ENCODE measurements at places on chromosomes 2 and 18.

DNA sequence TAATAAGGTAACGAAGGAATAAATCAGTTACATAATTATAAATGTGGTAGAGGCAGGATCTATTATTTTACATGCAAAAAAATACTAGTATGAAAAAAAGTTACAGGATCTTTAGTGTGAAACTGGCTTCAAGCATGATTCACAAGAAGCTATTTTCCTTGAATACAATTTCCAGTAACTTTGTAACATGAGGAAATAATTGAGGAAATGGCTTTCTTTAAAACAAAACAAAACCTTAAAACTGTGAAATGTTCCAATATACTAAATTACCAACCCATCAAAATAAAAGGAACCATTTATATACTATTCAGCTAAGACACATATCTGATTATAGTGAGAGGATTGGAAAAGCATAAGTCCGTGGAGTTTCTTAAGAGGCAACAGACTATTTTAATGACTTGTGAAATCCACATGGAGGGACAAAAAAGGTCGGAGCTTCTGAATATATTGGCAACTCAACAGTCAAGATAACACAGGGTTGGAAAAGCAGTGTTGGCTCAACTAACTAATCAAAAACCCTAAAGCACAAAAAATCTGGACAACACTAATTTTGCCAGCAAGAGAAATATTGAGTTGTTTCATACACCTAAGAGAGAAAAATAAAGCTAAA, 10.6 kb downstream of the IRS1 start:
- no peak for DNase-seq

GRCh38 chr2:30978044-30978443, 160.2 kb downstream of the GALNT14 start:
- no peak for DNase-seq

- DNase-seq, result no peak
Measured at GRCh38 chr2:213104092-213104902, 47.1 kb downstream of the IKZF2 start.

DNA sequence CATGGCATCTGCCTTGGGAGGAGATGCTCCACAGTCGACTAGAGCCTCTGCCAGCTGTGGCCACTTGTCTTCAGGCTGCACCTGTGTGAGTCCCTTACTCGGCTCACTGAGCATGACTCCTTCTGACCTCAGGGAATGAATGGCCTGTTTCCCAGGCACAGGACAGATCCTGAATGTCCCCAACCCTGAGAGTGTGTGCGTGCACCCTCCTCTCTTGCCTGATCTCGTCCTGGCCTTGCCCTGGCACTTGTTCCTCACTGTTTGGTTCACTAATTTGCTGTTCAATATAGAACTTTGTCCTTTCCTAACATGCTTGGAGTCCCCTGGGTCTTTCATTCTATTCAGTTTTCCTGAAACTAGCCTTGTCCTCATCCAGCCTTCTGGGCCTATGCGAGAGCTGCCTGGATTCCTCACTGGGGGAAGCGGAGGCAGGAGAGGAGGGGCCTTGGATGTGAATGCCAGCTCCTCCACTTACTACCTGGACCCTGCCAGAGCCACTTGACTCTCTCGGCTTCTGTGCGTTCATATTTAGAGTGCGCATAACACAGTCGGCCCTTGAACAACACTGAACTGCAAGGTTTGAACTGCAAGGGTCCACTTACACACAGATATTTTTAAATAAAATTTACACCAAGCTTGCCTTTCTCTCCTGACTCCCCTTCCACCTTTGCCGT, 184.8 kb downstream of the ACKR3 start:
- DNase-seq, result no peak

- DNase-seq, result no peak
Measured at GRCh38 chr2:196370381-196370780, 199.0 kb upstream of the STK17B start.

GRCh38 chr2:232518844-232519243, 1.3 kb upstream of the PRSS56 start:
- no peak for DNase-seq

GRCh38 chr18:2547477-2548087, 23.7 kb downstream of the METTL4 start:
- no peak for DNase-seq

- no peak for DNase-seq
Measured at GRCh38 chr2:231360881-231361371, 34.6 kb upstream of the B3GNT7 start.

- no peak for DNase-seq
Measured at GRCh38 chr2:197149546-197149945, 161.0 kb downstream of the ANKRD44 start.

- no peak for DNase-seq
Measured at GRCh38 chr2:17164550-17164949, 353.7 kb downstream of the RAD51AP2 start.

DNA sequence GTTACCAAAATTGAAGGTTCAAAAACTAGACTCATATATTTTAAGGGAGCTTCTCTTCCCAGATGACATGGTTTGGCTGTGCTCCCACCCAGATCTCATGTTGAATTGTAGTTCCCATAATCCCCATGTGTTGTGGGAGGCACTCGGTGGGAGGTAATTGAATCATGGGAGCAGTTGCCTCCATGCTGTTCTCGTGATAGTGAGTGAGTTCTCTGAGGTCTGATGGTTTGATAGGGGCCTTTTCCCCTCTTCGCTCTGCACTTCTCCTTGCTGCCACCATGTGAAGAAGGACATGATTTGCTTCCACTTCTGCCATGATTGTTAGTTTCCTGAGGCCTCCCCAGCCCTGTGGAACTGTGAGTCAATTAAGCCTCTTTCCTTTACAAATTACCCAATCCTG, 140.1 kb downstream of the MAIP1 start:
- no peak for DNase-seq

DNA sequence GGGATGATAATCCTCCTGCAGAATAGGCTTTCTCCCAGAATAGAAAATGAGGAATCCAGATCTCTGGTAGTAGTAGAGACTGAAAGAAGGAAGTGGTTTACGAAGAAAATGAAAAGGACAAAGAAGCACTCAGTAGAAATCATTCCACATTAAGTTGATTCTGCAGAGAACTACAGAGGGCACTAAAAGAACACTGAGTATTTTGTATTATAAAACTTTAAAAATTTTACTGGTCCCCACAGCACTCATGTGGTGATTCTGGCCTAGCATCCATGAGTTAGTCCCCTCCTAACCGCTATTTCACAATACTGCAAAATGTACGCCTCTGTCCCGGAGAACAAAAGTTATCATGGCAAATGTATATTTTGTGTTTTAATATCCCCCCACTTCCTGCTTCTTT, 42.9 kb upstream of the SLC35F5 start:
- peak; percentile 11 for DNase-seq

DNA sequence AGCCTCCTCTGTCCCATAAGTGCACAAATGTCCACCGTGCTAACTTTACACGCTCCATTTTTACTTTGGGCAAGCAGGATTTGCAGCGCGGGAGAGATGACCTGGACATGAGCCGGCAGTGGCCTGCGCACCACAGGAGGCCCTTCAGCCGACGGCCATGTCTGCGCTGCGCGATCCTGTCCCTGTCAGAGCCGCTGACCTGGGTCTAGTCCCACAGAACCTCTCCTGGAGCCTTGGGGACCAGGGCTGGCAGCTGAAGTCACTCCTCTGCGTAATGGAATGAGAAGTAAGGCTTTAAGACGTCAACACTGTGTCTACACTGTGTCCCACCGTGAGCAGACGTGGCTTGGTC, 29.6 kb downstream of the ADI1 start:
- DNase-seq, result no peak

DNA sequence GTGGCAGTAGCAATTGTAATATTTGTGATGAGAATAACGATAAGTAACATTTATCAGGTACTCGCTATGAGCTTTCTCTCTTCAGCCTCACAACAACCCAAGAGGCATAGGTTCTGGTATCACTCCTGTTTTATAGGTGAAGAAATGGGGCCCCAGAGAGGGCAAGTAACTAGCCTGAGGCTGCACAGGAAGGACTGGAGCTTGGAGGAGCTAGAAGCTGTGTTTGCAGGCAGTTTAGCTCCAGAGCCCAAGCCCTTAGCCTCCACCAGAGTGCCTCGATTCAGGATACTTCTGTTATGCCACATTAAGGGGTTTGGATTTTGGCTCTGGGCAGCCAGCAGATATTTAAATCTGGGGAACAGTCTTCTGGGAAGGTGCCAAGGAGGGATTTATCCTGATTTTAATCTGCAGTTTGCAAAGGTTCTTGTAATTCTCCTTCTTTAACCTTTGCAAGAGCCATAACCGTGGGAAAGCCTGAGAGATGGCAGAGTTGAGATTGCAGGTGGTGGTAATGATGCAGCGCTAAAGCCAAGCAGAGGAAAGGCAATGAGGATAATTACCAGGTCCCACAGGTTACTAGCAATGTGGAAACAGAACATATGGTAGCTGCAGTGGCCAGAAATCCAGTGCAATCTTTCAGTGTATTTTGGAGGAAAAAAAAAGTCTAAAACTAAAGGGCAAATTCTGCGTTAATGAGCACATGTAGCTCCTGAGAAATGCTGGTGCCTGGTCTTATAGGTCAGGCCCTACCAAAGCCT, 9.1 kb downstream of the MOCOS start:
- DNase-seq, result no peak

GRCh38 chr2:101638817-101639605, 58.5 kb upstream of the MAP4K4 start:
- DNase-seq, result no peak

DNA sequence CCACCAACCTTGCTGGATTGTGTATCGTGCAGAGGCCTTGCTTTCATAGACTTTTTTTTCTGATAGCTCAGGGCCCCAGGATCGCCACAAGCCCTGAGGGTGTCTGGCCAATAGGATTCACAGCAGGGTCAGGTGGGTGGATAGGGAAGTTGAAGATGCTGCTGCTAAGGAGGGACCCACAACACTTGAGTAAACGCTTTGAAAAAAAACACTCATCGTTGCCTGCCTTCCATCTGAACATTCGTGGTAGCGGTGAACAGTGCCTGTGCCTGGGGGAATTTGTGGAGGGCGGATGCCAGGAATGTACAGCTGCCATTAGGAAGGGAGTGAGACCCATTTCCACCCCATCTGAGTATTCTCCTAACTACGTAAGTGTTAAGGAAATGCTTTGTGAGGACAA, 104.6 kb upstream of the TPO start:
- no peak for DNase-seq

- DNase-seq, result no peak
Measured at GRCh38 chr2:63736354-63736753, 105.3 kb upstream of the UGP2 start.

DNA sequence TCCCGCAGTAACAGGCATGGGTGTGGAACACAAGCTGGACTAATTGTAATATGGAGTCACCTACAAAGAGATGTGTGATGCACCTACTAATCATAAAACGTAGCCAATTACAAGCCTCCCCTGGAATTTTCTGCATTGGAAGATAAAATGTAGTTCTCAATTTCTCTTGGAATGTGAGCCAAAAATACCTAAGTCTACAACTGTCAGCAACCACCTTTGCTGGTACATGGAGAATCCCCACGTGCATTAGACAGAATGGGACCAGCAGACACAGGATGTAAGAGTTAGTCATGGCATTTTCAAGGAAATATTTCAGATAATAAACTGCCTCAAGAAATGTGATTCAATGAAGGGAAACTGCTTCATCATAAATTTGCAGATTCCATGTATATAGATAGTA, 85.6 kb upstream of the DCC start:
- DNase-seq, result no peak

DNA sequence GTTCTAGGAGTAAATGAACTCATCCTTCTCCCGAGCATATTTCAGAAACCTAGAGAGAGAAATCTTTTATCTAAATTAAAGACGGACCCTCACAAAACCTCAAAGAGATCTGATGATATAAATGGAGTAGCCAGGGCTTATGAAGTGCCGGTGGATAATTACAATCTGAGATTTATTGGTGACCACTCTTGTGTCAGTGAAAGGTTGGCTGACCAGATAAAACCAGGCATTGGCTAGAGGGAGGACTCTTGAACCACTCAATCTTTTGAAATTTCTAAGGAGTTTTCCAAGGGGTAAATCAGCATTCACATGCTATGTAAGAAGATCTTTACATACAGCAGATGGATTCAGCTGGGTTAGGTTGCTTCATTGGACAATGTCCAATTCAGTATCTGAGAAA, 227.3 kb upstream of the MMADHC start:
- DNase-seq, result no peak

DNA sequence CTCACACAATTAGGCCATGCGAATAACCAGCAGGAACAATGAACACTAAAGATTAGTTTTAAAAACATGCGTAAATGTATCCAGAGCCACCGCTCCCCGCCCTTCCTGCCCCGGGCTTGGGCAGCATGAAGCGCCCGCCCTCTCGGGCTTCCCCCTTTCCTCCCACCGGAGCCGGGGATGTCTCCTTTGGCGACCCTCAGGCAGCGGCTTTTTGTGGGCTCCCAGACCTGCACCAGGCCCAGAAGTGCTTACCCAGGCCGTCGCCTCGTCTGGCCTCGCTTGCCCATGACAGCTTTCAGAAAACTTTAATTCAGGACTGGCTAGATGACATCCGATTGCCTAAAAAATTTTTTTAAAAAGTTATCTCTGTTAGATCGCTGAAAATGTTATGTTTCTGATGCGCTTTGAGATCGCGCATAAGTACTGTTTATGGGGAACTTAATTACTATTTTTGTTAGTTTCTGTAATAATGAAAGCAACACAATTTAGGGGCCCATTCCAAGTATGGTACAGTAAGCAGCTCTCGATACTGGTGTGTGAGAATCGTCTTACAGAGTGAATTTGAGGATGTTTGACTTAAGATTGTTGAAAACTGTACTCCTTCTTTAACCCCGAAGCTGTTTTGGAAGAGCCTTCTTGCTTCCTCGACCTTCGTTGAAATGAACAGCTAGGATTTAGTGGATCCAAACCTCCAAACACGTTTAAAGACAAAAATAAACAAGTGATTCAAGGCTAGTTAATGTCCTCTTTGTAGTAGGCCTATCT, 1.1 kb downstream of the MAP3K20 start:
- no peak for DNase-seq

DNA sequence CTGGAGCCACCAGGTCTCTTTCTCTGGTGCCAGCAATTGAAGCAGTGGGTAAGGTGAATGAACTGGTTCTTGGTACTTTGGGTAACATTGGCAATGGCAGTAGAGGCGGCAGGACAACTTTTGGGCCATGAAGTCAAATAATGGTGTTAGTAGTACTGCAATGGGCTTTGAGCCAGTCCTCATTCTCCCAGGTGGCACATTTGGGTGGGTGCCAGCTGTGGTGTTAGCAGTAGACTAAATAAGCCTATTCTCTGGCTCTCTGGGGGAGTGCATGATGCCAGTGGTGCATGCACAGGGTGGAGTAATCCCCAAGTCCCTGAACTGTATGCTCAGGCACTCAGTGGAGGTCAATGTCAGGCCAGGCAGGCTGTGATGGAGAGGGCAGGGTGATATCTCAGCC, 120.2 kb upstream of the LRRTM4 start:
- no peak for DNase-seq

GRCh38 chr2:111249806-111250205, 129.1 kb downstream of the BCL2L11 start:
- DNase-seq, result no peak

GRCh38 chr18:30709595-30709994, 332.9 kb downstream of the DSC3 start:
- DNase-seq, result no peak

DNA sequence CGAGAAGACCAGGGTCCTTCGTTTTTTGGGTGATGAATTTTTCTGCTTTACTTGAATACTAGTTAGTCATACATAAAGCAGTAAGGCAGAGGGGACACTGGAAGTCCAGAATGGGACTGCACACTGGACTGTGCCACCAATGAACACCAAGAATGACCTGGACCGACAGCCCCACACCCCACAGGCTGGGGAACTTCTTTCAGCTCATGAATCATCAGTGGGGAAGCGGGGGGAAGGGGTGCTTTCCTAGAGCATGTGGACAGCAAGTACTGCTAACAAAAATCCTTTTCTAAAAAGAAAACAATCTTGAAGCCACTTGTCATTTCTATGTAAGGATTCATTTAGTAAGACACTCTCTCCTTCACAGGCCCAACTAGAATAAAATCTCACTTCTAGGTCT, 86.0 kb downstream of the DTNB start:
- no peak for DNase-seq
